ENCODE measurements at places on chromosomes 16 and 17.
A peak's percentile ranks its signal among the peaks of the same experiment; 100 is the strongest.

DNA sequence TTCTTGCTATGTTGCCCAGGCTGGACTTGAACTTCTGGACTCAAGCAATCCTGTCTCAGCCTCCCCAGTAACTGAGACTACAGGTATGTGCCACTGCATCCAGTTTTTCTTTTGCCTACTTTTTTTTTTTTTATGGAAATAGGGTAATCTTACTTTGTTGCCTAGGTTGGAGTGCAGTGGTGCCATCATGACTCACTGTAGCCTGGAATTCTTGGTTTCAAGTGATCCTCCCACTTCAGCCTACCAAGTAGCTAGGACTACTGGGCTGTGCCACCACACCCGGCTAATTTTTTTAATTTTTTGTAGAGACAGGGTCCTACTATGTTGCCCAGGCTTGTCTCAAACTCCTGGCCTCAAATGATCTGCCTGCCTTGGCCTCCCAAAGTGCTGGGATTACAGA is 10.0 kb downstream of the LRRC36 start:
- DNase-seq: no peak

DNA sequence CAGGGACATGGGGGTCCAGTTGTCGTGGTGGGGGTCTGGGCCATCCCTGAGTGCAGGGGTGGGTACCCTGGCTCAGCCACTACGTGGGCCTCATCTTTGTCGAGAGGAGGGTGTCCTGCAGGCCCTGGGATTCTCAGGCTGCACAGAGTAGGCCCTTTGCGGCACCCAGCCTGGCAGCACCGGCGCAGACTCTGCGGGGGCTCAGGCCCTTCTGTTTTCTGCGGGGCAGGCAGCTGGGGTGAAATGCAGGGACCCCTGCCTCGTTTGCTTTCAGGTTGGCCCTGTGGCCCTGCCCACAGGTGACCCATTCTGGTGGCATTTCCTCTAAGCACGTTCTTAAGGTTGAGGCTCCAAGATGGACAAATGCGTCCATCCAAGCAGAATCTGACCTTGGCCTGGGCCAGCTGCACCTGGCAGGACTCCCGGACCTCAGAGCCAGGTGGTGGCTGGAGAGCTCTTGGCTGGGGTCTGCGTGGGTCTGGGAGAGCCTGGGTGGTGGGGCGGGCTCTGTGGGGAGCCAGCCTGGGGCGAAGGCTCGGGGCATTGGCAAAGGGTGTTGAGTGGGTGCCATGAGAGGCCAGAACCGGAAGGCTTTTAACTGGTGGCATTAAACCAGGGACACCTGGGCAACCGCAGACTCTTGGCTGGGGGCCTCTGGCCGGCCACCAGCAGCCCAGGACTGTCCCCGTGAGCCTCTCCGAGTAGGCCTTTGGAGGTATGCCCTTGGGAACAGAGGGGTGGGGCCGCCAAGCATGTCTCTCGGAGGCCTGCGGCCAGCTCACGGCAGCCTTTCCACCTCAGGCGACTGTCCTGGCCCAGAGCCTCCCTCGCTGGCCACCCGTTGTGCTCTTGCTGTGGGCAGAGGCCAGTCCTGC is 16.9 kb downstream of the PRSS27 start:
- DNase-seq: no peak

DNA sequence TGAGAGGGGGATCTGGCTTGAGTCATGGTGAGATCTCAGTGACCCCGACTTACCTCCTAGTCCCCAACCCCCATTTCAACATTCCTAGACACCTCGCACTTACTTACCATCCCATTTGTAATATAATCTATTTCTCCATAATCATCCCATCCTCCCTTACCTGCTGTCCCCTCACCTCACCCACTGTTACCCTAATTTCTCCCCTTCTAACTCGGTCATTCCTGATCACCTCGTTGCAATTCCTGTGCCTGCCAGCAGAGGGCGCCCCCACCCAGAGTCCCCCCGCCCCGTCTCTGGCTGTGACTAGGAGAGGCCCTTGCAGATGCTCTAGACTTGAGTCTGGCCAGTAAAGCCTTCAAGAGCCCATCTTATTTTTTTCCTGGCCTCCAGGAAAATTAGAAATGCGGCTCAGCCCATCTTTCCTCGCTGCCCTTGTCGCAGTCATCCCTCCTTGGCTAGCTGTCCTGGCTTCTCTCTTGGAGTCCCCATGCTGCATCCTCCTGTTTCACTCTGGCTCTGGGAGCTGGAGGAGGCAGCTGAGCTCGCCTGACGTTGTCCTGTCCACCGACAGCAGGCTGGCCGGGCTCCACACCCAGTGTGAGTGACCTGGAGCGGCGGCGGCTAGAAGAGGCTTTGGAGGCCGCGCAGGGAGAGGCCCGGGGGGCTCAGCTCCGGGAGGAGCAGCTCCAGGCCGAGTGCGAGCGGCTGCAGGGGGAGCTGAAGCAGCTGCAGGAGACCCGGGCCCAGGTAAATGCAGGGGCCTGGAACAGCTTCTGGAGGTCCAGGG is 5.0 kb downstream of the TBKBP1 start:
- peak; percentile 79 for DNase-seq

DNA sequence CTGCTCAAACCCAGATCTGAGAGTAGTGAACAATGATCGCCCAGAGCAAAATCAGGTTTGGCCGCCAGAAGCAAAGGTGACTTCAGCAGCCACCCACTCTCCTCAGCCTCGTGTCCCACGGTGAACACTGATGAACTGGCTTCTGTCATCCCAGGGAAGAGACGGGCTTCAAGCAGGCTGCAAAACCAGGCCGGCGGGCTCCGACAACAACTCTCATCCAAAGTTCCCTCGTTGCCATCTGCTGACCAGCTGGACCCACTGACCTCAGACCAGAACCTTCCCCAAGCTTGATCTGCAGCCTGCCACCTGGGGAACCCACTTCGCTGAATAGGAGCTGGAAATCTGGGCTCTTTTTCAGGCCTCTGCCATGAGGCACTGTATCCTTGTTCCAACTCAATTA is 69.6 kb upstream of the MRTFB start:
- no peak for DNase-seq

- no peak for DNase-seq
Observed at GRCh38 chr17:9553596-9553995, 22.0 kb downstream of the STX8 start.

DNA sequence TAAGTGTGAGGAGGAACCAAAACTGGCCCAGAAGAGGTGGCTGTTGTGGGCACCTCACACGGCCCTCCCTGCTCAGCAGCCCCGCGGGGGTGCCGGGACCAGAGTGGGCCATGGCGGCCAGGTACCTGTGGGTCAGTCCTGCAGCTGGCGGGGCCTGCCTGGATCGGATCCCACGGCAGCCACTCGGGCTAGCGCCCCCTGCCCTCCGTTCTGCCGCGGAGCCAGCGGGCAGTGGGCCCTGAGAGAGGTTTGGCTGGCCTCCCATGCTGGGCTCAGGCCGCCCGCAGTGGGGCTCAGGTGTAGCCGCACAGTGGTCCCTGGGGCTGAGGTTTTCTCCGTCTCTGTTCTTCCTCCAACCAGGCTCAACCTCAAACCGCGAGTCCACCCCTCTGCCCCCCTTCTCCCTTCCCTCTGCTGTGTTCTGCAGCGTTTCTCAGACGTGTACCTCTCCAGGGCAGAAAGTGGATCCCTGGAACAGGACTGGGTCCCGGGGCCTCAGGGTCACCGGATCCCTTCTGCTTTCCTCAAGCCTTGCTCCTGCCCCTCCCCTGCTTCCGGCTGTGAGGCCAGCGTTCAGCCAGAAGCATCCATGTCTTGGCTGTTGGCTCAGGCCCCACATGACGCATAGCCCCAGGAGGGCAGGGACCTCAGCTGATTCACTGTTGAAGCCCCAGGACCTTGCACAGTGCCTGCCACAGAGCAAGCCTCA is 28.6 kb upstream of the ITGA3 start:
- peak; percentile 61 for DNase-seq

GRCh38 chr17:28473542-28473941 is at the start of gene SLC13A2:
Gene SLC13A2, plus strand, starts transcription at chr17:28473644. Its CDS starts 69 bp downstream, at chr17:28473713.
- DNase-seq: no peak

Data from ELF-1 (cell line).